ENCODE measurements at places on chromosomes 5 and 9.
A peak's percentile ranks its signal among the peaks of the same experiment; 100 is the strongest.

DNA sequence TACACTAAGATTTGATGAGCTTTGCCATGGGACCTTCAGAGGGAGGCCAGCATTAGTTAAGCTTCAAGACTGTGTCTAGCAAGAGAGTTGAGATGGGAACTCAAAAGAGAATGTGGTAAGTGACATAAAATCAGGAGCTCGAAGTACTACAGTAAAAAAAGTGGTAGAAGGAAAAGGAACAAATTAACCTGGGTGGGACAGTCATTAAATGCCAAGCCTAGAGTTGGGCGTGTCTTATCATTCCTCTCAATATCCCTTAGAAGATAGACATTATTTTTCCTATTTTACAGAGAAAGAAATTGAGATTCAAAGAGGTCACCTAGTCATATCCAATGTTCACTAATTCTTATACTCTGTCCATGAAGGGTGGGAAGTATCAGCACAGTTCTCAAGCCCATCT, 3.3 kb upstream of the TXN start:
- DNase-seq: no peak

DNA sequence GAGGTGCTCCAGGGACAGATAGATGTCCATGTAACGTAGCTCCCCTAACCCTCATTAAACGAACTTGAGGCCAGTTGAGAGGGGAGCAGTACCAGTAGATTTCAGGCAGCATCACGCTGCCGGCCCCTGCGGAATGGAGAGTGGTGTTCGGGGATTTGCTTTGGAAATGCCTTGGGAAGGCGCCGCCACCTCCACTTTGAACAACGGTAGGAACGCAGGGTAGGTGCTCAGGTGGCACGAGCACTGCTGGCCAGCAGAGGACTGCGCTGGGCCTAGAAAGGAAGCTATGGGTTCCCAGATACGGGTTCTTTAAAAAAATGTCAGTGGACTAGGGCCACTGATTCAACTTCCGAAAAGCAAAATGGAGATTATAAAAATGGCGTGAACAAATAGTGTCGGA, 271.8 kb downstream of the FANCC start:
- DNase-seq: no peak

GRCh38 chr9:112863746-112864145, 26.9 kb downstream of the SLC46A2 start:
- DNase-seq: no peak

DNA sequence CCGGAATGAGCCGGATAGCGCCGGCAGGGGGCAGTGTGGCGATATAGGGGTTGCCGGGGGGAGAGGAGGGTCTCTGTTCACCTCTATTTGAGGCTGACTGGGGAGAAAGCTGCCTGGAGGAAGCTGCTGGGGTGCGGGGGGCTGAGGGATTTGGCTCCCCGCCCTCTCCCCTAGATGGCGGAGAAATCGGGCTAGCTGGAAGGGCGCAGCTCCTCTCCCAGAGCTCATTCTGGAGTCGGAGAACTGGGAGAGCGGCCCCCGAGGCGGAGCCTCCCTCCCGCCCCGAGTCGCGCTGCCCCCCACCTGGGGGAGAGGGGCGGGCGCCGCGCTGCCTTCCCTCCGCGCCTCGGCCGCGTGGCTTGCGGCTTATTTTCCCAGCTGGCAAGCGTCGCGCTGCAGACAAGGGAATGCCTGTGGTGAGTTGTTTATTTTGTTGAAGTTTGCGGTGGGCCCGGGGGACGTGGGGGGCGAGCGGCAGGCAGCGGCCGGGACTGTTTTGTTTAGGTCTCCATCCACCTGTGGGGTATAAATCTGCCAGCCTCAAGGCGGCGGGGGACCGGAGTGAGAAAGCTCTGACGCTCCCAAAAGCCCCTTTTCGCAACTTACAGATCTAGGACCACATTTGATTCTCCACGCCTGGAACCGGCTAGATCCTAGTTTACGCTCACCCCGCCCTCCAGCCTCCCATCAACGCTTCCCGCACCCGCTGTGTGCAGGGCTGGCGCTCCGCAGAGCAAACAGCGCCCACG, 4.1 kb upstream of the RGMB start:
- peak; percentile 80 for DNase-seq

- DNase-seq: no peak
Measured at GRCh38 chr9:71797266-71797665, 29.0 kb upstream of the CEMIP2 start.

DNA sequence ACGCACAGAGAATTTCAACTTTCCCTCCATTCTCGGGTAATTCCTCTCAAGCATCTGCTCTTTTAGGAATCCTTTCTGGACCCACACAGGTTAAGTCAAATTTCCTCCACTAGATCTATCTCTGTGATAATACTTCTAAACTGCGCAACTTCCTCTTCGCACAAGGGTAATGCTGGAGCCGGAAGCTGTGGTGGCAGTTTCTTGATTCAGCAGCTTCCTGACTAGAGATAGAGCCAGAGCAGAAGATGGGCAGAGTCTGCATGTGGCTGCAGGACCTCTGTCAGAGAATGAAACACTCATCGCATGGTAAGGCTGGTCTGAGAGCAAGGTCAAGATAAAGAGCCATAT, 11.1 kb upstream of the CDC42SE2 start:
- no peak for DNase-seq

- peak; percentile 56 for DNase-seq
Measured at GRCh38 chr5:58235299-58235698, 224.6 kb downstream of the PLK2 start.

DNA sequence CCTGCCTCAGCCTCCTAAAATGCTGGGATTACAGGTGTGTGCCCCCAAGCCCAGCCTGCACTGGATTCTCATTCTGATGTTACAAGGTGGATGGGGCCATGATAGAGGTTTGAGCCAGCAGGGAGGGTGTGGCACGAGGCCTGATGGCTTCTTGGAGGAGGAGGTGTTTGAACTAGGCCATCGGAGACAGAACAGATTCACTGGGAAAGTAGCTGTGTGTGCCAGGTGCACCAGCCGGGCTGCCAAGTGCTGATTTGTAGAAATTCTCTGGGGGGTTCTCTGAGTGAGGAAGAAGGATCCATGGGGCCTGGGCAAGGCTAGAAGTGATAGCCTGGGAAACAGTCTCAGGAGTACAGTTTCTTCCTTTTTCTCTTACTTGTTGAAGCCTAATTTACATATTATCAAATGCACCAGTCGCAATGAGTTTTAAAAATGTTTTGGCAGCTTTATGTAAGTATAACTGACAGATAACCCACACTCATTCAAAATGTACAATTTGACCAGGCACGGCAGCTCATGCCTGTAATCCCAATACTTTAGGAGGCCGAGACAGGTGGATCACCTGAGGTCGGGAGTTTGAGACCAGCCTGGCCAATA, 31.1 kb upstream of the STXBP1 start:
- no peak for DNase-seq

DNA sequence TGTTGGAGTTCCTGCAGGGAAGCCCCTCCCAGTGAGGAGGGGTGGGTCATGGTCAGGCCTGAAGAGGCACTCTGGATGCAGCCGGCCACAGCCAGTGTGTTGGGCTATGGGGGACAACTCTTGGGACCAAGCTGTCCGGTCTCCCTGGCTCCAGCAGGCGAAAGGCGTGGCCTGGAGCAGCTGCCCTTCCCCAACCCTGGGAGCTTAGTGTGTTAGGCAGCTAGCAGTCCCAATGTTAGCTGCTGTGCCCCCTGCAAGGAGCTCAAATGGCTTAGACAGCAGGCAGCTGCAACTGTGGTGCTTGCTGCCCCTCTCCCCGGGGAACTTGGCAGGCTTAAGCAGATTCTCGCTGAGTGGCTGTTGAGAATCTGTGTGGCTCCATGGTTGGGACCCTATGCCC, 67.5 kb upstream of the ACTBL2 start:
- no peak for DNase-seq

- peak; percentile 15 for DNase-seq
Measured at GRCh38 chr9:87342743-87343142, 154.9 kb upstream of the DAPK1 start.

GRCh38 chr5:102638316-102638715, 116.8 kb upstream of the PAM start:
- no peak for DNase-seq

- peak; percentile 61 for DNase-seq
Measured at GRCh38 chr9:136482046-136482792, 621 bp downstream of the SEC16A start.

DNA sequence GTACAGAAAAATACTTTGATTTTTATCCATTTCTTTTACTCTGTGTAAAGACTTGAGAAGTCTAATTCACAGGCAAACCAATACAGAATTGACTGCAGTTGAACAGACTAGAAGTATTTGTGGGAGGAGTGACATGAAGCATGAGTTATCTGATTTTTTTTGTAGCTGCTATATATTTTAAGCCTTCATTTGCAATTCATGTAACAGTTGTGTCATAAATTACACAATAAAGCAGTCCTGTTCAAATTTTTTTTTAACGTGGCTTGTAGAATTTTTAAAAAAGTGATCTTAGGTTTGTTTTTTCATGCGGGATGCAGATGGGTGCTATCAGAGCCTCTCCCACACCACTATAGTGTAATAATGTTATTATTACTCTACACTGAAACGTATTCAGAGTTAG, 2.9 kb upstream of the MAML1 start:
- DNase-seq: no peak

- DNase-seq: no peak
Measured at GRCh38 chr9:110520120-110520701, 59.3 kb downstream of the SVEP1 start.

DNA sequence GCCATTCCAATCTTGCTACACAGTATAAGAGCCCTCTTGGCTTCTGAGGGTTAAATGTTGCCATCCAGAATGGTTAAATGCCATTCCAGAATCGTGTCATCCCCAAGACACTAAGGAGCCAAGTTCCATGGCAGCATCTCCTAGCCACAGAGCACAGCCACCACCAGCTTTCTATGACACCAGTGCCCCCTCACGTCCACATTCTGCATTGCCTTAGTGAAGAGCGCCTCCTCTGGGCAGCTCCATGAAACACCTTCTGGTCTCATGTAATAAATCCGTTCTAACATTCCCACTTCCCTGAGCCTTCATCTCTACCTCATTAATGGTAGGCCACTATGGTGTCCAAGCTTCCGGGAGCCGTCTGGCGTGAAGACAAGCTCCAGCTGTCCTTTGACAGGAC, 12.4 kb downstream of the CBY3 start:
- peak; percentile 45 for DNase-seq

DNA sequence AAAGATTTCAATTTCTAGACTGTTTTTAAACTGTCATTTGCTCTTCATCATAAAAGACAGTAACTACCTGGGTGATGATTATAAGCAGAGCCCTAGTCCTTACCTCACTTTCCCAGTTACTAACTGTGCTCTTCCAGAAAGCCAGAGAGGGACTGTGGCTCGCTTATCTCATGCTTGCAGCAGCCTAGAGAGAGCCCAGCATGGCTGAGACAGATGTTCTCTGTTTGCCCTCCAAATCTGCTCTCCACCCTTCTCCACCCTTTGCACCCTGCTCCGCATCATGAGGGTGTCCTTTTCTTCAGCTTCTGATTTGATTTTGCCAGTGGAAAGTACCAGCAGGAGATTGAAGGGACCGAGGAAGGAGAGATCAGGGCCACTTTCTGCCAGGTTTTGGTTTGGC, 61.2 kb upstream of the SELENOP start:
- no peak for DNase-seq

Measured in hepatocyte (in vitro differentiated cells).